ENCODE measurements at places on chromosomes 1 and 21.

DNA sequence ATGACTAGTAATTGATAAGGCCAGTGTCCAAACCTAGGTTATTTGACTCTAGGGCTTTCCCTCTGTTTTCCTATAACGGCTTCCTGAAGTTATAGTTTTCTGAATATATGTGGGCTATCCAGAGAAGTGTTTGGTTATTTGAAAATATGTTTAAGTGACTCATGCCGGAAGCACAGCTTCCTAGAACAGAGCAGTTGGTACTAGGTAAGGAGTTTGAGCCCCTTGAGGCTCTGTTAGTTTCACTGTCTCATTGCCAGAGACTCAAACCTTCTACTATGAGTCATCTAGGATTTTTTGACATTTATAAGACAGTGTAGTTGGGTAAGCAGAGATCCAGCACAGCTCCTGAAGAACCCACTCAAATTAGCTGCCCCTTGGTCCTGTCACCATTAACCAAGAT lies 27.1 kb upstream of the LEPR start:
- peak; percentile 95 for ATAC-seq

DNA sequence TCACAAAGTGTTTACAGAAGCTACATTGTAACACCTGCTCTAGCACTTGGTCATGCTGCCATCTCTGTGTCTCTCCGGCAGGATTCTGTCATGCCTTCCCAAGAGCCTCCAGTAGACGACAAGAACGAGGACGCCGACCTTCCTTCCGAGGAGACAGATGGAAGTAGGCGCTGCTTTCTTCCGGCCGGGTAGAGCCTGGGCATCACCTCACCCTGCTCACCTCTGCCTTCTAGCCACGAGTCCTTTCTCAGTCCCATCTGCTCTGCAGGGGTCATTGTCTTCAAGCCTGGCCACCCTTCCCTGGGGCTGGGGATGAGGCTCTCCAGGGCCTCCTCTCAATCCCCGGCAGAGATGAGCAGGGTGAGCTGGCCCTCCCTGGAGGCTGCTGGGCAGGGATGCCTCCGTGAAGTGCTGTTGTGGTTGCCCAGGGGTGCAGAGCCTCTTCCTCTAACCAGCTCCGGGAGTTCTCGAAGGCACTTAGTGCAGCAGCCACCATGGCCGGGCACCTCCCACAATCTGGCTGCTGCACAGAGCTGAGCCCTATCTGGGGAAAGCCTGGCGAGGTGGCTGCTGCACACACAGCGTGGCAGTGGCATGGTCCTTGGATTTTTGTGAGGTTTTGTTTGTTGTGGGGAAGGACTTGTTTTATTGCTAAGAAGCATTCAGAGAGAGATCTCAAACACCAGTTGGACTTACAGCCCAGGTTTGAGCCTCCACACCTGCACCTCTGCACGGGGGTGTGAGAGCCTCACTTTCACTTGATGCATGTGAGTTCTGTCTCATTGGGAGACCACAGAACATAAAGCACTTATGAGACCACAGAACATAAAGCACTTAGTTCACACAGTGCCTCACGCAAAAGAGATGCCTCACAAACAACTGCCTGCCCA lies 48.4 kb downstream of the FAAP20 start:
- peak; percentile 30 for ATAC-seq

- ATAC-seq, result no peak
Observed at GRCh38 chr1:14189381-14189780, 409.1 kb upstream of the KAZN start.

DNA sequence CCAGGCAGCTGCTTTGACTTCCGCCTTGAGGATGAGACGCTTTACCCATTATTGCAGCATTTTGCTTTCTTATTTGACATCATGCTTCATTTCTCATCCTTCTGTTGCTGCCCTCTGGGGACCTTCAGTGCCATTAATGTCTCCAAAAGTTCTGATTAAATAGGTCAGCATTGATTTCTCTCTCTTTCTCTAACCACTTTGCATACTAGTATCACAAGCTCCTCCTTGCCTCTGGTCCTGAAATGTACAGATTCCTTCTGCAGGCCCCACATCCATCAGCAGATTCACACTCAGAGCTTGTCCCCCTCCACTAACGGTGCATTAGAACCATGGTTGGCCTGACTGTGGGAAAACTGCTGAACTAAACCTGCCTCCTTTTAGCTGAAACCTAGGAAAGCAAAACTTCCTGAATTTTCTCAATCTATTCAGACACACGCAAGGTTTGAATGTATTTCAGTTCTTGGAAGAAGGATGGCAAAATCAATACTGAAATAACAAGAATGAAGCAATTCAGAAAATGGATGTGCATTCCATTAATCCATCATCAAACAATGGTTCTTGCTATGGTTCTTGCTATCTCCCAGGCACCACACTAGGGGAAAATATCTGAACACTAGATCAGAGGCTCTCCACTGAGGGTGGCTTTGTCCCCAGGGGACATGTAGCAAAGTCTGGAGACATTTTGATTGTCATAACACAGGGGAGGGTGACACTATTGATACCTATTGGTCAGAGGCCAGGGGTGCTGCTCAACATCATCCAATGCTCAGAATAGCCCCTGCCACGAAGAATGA lies 154.5 kb downstream of the PCP4 start:
- no peak for ATAC-seq

DNA sequence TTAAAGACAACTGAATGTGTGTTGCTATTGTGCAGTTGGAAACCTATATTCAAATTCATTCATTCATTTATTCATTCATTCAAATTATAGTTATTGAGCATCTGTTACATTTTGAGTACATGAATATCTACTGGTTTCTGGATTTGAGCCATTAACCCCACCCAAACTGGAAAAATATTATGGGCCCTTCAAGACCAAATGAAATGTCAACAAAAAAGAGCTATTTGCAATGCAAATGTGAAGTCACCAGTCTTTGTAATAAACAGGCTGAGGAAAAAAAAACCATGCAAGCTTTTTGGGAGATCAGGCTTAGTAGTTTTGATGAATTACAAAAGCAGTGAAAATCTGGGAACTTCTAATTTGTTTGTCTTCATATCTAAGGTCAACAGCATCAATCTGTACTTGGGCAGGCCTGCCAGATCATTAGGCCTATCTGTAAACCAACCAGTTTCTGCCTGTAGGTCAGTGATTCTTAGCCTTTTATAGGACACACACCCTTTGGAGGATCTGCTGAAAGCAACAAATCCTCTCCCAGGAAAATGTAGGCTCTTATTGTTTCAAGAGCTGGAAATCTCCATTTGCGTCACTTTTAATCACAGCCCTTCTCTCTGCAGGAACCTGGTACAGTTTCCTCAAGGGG lies 134.7 kb downstream of the FAM78B start:
- no peak for ATAC-seq

- ATAC-seq, result no peak
Observed at GRCh38 chr1:101043776-101044175, 18.2 kb upstream of the DPH5 start.

DNA sequence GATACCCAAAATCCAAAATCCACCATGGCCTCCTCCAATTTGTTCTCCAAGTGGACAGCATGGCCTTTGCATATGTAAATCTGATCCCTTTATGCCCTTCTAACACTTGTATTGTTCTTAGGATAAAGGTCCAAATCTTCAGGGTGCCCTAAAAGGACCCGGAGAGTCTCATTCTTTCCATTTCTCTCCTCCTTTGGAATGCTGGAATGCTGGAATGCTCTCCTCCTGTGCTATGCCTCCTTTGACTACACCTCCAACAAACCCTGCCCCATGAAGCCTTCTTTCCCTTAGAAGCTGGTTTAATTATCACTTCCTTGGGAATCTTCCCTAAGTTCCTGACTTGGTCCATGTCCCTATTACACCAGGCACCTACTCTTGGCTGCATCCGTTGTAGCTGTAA lies 484.8 kb upstream of the RUNX1 start:
- no peak for ATAC-seq

GRCh38 chr21:34788879-34789278 lies 120.1 kb downstream of the CLIC6 start:
- no peak for ATAC-seq

- ATAC-seq, result no peak
Observed at GRCh38 chr1:201364808-201365105, 12.7 kb downstream of the TNNT2 start.

GRCh38 chr1:54570161-54570560 lies 22.1 kb downstream of the ACOT11 start:
- ATAC-seq, result no peak

DNA sequence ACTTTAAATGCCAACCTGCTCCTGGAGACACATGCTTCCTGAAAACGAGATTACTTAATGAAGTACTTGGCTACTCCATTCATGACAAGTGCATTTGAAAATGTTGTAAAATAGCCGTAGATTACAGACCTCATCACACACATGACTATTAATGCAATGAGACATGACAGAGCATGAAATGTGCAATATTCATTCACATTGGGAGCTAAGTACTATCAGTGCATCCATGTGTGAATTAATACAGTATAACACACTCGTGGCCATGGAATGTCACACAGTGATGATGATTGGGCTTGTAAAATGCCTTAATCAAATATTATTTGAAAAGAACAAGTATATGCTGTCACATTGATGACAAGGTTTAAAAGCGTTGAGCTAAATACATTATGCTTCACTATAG lies 407.0 kb downstream of the AMY1C start:
- no peak for ATAC-seq

DNA sequence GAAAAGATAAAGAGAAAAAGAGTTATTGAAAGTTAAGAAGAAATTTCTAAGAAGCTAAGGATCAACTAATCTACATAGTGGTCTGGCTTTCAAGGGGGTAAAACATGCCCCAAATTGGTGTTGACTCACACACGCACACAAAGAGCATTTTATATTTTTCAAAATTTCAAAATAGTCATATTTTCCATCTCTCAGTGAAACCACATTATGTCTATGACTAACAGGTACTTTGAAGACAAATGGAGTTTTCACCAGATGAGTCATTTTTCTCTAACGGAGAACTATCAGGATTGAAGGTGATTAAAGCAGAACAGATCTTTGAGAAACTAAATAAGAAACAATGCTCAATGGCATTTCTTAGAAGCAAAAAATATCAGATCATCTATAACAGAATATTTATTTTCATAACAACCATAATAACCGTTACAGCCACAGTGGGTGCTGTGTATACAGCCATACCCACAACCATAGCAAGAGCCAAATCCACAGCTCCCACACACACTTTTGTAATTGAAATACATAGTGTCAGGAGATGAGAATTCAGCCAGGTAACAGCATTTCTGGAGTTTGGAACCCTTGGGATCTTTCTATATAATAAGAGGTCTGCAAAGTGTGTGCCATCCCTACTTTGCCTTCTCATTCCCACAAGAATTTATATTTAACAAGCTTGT lies at the start of gene KRTAP21-3:
Gene KRTAP21-3 (minus strand): TSS at position 539 of the 671 bp plus-strand sequence. CDS start 18 bp downstream, at position 521.
- ATAC-seq, result peak; percentile 80

DNA sequence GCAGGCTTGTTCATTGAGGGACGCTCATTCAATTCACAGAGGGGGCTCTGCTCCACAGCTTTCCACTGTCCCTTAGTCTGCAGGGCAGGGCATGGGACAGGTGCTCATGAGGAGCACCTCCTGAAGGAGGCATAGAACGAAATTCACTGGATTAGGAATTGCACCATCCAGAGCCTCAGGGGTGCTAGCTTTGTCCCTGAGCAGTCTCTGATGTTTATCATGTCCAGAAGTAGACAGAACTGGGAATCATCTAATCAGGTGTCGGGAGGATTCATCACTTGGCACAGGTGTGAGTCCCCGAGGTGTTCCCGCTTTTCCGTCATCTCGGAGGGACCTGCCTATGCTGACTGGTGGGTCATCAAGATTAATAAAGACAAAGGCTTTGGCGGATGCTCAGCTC lies 321.4 kb downstream of the AJAP1 start:
- ATAC-seq, result no peak

DNA sequence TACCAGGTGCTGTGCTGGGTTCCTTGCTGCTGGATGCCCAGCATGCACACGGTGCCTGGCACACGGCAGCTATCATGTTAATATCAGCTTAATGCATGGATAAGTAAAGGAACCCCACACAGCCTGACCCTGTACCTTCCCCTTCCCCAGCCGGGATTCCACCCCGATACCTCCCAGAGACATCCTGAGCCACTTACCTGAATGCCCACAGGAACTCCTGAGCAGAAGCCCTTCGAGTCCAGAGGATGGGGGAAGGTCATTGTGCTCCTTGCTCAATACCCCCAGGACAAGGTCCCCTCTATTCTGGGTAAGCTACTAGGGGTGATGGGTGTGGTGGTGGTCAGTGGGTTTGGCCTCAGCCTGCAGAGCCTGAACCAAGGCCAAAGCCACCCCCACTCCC lies 1.4 kb downstream of the FAM131C start:
- ATAC-seq, result no peak

GRCh38 chr1:81151206-81151605 lies 649.5 kb upstream of the ADGRL2 start:
- no peak for ATAC-seq

DNA sequence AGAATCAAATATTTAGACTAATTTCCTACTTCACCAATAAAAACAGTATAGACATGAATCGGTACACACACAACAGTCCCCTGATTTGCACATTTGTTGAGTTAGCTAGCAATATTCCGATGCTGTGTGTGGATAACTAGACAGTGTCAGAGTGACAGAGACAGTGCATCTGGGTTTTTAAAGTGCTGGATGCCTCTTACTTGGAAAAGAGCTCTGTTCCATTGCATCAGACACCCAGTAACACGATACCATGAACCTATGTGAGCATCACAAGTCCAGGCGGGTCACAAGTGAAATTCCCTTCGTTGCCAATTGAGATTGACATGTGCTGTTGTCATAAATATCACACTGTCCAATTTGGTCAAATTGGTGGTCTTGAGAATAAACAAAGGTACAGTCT lies 82.0 kb upstream of the ESRRG start:
- ATAC-seq, result no peak

DNA sequence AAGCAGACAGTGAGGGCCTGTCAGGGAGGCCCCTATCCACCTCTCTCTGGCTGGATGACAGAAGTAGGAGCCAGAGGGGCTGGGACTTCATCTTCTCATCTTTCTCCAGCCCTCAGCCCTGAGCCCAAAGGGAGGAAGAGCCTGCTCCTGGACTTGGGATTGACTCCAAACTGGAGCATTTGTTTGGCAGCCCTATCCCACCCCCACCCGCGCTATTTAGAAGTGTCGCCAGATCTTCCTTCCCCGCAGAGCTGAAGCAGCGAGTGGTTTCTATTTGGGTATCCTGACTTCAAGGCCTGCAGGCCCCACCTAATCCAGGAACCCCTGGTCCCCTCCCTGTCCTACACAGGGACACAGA lies 9.6 kb downstream of the NES start:
- no peak for ATAC-seq

DNA sequence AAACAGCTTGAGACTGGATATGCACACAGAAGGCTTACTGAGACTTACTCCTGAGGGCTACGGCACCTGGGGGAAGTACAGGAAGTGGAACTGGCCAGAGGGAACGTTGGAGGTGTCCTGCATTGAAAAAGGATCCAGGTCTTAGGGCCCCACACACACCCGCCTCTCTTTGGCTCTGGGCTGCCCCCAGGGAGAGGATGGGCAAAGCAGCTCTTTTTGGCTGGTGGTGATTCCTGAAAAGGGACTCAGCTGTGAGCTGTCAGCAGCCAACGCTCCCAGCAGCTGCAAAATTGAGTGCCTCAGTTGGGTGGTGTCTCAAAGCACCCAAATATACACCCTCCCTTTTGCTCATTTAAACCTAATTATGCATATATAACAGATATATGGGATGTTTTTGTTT lies 213.2 kb downstream of the TNR start:
- ATAC-seq, result no peak
